ENCODE measurements at places on chromosomes 6 and 20.

GRCh38 chr6:150492507-150492906 is 107.2 kb upstream of the PLEKHG1 start:
- DNase-seq = no peak

DNA sequence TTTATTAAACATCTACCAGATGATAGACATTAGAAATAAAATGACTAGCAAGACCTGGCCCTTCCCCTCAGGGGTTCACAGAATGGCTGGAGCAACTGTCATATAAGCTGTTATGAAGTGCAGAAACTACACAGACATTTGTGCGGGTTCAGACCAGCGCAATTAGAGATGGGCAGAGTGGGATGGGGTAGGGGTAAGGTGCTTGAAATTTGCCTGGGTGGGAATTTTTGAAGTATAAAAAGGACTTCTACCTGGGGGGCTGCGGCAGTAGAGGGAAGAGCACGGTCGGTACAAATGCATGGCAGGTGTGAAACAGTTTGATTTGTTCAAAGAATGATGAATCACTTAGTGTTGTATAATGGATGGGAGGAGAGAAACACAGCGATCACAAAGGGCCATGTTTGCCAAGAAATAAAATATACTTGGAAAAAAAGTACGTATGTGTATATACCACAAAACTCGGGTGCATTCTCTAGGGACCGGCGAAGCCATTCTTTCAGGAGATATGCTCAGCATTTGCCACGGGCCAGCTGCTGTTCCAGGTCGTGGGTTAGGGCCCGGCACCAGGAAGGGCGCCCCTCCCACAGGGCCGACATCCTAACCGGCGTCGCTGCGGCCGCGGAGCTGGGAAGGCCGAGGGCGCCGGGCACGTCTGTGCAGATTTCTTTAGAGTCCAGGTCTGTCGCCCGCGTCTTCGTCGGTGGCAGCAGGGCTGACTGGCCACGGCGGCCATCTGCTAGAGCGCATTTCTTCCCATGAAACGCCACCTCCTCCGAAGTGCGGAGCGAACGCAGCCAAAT is 809 bp upstream of the NOL7 start:
- no peak for DNase-seq

- DNase-seq = no peak
These were observed 68.2 kb upstream of the SUPT3H start for GRCh38 chr6:45445749-45446549.

DNA sequence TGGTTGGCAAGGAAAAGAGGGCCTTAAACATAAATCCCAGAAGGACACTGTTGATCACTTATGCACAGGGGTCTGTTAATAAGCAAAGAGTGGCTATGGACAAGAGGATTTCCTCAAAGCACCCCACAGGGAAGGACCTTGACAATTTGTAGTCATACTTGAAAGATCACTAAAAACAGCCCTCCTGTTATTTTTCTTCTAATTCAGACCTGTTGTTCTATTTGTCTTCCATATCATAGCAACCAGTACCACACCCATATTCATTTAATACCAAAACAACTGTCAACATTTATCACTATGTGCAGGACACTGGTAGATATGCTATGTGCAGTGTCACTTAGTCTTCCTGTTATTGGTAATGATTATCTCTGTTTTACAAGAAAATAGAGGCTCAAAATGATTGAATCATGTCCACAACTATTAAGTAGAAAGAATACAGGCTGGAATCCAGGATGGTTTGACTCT is 3.2 kb upstream of the DYNLRB1 start:
- no peak for DNase-seq

DNA sequence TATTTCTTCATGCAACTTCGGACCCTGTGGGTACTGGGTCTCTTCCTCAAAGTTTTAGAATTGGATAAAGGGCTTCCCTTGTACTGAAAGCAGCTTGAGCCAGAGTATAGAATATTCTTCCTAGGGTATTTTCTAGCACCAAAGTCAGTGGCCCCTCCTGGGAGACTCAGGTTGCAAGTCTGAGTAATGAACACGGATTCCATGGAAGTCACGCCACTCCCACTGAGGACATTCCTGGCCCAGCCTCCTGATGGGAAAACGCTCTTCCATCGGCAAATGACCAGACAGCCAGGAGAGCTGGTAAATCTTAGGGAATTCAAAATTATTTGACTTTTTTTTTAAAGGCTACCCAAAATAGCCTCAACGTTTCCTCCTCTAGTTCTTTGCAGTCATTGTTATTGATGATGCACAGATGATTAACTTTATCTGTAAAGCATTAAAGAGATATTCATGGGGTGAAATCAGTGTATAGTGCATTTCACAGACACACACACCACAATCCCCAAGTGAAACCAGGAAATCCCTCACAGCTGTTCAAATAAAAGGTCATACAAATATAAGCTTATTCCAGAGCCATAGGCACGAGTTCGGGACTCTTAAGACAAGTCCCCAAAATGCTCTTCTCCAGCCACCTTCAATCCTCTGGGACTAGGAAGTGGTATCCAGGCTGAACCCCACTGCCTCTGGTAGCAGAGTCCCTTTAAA is 248.8 kb downstream of the SOD2 start:
- DNase-seq = no peak

DNA sequence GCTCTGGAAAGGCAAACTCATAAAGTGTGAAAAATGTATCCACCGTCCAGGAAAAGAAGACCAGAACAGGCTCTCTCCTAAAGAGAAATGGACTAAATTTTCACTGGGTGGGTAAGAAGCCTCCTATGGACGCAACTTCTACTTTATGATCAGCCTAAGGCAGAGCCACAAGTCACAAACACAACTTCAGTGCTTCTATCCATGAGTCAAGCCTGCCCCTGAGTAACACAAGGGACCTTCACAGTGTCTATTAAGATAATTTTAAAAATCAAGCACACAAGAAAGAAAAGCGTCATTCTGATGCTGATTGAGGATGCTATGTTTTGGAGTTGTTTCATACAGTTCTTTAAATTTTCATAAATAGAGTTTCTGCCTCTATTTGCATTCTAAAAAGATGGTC is 601.7 kb upstream of the ARID1B start:
- no peak for DNase-seq

- DNase-seq = no peak
These were observed 124.4 kb downstream of the TCP11 start for GRCh38 chr6:35016502-35017321.

GRCh38 chr6:43454290-43454695 is 1.1 kb downstream of the DLK2 start:
- no peak for DNase-seq

- no peak for DNase-seq
These were observed 81.3 kb upstream of the COL21A1 start for GRCh38 chr6:56328728-56329090.

DNA sequence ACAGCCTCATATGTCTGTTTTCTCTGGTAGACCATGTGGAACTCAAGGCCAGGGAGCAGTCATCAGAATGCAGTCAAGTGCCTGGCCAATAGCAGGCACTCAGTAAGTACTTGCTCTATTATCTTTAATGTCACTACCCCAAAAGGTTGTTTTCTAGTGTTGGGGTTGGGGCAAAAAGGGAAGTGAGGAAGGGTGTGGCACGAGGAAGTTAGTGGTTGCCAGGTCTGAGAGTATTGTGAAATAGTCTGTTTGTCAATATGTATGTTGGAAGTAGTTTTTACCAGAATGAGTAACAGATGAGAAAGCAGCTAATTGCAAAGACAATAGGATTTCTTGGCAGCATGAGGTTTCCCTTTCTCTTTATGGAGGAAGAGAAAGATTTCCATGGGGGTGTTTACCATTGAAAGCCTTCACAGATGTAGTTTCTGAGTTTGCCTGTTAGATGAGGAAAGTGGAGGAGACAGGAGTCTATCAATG is 59.5 kb upstream of the ARMH2 start:
- DNase-seq = no peak

GRCh38 chr20:2751878-2752566 is 48.4 kb downstream of the CPXM1 start:
- DNase-seq = no peak

DNA sequence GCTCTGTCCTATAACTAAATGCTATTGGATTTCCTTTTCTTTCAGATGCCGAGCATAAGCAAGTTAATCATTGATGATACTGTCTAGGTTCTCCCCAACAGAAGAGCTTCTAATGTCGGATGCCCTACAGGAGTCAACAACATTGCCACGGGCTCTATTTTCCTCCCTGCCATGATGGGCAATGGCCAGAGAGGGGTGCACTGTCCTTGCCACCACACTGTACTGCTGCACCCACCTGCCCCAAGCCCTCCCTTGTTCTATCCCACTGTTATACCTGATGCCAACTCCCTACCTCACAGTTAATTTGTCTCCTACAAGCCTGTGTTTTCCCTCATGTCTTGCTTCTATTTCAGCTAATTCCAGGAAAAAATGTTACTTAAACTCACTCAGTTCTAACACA is 773.6 kb upstream of the CHD6 start:
- no peak for DNase-seq

GRCh38 chr6:124960757-124961463 is 1.3 kb upstream of the RNF217 start:
- no peak for DNase-seq

DNA sequence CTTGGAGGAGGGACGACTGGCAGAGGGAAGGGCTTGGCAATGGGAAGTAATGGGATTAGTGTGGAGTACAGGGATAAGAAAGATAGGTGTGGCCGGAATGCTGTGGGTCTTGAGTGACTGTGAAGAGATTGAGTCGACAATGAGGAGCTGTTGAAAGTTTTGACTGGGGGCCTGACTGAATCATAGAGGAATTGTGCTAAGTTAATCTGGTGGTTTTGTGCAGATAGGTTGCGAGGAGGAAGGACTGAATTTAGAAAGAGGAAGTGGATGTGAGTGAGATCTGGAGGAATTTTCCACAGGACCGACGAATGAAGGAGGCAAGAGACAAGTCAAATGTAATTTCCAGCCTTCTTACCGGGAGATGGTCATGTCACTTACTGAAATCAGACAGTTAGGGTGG is 143.9 kb upstream of the RALGAPA2 start:
- no peak for DNase-seq

GRCh38 chr6:148893481-148893880 is 146.7 kb downstream of the UST start:
- no peak for DNase-seq

- DNase-seq = no peak
These were observed 26.3 kb upstream of the NNAT start for GRCh38 chr20:37494796-37495195.

- DNase-seq = no peak
These were observed 78.1 kb downstream of the MAP3K7 start for GRCh38 chr6:90508753-90509152.

- no peak for DNase-seq
These were observed 174.3 kb upstream of the NRSN1 start for GRCh38 chr6:23951691-23952090.

GRCh38 chr6:12459945-12460661 is 169.9 kb downstream of the EDN1 start:
- DNase-seq = no peak

DNA sequence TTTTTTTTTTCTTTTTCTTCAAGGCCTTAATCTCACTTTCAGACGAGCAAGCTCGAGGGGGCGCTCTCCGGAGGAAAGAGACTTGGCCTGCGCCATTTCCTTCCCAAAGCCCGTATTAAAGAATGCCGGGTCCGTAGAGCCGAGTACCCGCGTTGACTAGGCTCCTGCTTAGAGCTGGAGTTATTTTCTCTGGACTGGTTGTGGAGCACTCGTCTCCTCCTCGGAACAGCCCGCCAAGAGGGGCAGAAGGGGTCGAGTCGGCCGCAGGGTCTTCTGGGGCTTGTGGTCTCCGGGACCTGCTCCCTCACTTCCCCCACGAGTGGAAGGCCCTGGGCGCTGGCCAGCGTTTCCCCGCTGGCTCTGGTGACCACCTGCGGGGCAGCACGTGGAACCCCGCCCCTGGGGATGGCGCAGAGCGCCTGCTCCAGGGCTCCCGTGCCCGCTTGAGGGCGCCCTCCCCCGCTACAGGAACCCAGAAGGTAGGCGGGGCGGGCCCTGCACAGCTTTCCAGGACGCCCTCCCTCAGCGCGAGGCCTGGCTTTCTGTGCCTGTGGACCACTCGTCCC is 2.7 kb upstream of the MEI4 start:
- no peak for DNase-seq
